ENCODE measurements at places on chromosomes 1 and 21.

DNA sequence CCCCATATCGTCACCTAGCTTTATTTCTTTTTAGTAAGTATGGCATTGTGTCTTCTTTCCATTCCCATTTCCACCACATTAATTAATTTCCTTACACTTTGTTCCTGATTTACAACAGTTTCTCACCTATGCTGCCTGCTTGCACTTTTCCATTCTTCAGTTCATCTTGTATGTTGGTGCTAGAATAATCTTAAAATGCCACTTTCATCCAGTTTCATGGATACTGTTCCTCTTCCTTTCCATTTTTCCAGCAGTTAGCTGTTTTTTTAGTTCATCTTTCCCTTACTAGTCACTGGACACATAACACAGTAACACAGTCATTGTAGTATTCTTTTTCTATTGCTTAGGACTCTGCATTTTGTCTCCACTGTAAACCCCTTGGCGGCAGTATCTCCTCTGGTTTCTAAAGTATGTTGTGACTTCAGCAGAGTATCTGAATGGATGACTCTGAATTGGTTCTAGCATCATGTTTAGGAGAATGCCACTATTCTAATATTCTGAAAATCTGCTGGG lies 2.1 kb downstream of the CDC7 start:
- peak; percentile 7 for DNase-seq

DNA sequence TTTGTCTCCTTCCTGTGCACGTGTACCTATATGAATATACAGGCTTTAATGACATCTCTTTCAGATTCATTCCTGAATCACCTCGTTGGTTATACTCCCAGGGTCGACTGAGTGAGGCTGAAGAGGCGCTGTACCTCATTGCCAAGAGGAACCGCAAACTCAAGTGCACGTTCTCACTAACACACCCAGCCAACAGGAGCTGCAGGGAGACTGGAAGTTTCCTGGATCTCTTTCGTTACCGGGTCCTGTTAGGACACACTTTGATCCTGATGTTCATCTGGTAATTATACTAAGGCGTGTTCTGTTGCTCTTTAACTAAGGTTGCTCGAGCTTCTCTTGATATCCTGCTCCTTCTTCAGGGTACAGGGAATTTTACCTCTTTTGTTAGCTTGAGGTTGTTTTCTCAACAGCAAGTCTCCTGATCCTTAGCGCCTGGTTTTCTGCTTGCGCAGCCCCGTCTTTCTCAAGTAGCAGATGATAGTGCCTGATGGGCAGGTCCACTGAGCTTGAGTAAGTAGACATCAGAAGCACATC lies 55.1 kb downstream of the SLC22A15 start:
- DNase-seq: no peak

DNA sequence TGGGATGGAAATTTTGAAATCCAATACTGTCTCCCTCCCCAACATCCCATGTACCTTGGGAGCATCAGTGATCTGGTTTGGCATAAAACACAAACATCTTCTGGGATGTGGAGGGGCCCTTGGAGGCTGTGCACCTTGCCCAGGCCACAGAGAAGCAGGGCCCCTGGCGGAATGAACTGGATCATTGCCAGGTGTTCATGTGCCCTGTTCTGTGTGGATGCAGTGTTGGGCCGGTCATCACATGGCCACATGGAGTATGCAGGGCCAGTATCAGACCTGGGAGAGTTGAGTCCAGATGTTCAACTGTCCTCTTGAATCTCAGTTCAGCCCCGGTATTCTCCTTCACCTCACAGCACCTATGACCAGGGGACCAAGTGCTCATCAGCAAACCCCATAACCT lies 26.9 kb downstream of the ARHGEF10L start:
- DNase-seq: no peak

GRCh38 chr21:43854773-43855633 lies 10.0 kb upstream of the AGPAT3 start:
- DNase-seq: no peak

- DNase-seq: no peak
Observed at GRCh38 chr1:58908561-58909560, 125.0 kb upstream of the JUN start.

GRCh38 chr1:56811331-56811730 lies 7.9 kb downstream of the FYB2 start:
- DNase-seq: no peak

- DNase-seq: no peak
Observed at GRCh38 chr1:189868021-189868420, 609.6 kb downstream of the BRINP3 start.

DNA sequence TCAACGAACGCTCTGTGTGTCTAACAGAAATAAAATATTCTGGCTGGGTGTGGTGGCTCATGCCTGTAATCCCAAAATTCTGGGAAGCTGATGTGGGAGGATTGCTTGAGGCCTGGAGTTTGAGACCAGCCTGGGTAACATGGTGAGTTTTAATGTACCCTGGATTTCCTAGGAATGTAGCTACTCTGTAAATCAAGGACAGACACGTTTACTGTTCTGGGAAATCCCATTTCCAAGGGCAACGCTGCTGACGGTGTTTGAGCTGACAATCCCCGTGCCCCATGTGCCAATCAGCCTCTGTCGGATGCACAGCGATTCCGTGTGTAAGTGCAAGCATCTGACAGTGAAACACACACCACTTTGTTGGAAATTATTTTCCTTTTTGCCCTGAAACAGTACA lies 8.0 kb downstream of the CORT start:
- DNase-seq: no peak

- DNase-seq: no peak
Observed at GRCh38 chr1:98467122-98467521, 194.4 kb upstream of the SNX7 start.

DNA sequence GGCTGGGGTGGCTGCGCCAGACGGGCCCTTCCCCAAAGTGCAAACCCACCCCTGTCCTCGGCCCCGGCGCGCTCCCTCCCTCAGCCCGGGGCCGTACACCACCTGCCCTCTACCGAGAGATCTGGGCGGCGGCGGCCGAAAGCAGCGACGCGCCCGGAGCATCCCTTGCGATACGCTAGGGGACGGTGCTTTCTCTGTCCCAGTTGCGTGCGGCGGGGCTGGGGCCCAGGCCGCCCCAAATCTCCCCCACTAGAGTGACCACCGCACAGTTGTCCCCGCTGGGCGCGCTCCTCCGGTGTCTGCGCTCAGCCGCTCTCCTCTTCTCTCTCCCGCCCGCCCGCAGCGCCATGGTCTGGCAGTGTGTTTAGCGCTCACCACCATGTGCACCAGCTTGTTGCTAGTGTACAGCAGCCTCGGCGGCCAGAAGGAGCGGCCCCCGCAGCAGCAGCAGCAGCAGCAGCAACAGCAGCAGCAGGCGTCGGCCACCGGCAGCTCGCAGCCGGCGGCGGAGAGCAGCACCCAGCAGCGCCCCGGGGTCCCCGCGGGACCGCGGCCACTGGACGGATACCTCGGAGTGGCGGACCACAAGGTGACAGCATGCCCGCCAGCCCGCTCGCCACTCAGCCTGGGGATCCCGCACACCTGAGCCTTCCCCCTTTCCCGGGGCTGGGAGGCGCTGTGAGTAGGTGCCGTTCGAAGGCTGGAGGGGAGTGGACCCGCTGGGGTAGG lies 1.0 kb downstream of the ST6GALNAC5 start:
- no peak for DNase-seq

- DNase-seq: no peak
Observed at GRCh38 chr1:180945551-180945950, 32.9 kb downstream of the KIAA1614 start.

GRCh38 chr1:72649991-72650390 lies 367.7 kb upstream of the NEGR1 start:
- DNase-seq: no peak

DNA sequence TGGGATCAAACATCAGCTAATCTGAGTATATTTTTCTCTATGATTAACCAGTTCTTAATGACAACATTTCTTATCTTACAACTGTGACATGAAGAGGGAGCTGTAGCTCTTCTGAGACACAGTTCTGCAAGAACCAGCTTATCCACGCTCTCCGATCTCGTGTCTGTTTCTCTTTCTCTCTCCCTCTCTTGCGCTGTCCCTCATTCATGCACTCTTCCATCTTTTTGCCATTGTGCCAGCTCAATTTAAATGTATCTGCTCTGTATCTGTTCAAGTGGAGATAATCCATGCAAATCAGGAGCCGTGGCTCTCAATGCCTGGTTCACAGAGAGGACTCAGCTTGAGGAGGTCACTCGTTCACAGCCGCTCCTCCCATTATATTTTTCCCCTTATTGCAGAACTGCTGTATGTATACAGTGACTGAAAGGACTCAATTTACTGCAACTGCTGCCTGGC lies 494.7 kb upstream of the ADGRL2 start:
- DNase-seq: peak; percentile 43

DNA sequence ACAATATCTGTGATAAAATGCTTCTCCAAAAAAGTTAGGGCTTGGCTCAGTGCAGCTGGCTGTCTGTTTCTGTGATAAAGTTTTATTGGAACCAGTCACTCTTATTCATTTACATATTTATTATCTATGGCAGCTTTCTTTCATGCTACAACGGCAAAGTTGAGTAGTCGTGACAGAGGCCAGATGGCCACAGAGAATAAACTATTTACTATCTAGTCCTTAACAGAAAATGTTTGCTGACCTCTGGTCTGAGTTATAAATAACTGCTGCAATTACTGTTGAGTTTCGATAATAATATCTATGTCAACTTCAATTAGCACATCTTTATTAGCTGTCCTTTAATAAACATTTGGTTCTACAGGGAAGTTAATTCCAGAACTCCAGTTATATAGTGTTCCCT lies 180.2 kb upstream of the RUNX1 start:
- DNase-seq: no peak

- no peak for DNase-seq
Observed at GRCh38 chr1:12511516-12512468, 106.2 kb downstream of the DHRS3 start.

DNA sequence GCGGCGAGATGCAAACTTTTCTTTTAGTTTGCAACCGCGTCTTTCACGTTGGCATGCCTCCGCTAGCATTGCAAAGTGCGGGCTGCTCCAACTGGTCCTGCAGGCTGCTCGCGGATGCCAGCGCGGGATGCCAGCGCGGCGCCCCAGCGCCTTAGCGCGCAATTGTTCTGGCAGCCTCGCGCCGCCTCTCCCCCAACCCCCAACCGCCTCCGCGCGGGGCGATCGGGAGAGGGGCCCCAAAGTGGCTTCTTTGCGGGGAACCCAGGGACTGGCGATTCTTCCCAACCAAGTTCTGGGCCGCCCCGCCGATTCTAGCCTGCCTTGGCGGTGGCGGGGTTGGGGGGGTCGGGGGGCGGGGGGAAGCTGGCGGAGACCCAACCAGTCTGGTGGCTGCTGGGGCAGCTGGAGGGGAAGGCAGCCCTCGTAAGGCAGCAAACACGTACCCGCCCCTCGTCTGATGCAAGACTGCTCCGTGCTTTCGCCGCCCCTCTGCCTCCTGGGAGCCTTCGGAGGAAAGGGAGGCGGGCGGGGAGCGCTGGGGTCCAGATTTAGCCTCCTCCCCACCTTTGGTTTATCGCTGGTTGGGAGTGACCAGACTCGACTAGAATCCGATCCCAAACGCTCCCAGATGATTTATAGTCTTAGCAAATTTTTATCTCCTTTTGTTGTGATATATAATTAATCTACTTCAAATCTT lies 756 bp downstream of the PHGDH start:
- peak; percentile 19 for DNase-seq

DNA sequence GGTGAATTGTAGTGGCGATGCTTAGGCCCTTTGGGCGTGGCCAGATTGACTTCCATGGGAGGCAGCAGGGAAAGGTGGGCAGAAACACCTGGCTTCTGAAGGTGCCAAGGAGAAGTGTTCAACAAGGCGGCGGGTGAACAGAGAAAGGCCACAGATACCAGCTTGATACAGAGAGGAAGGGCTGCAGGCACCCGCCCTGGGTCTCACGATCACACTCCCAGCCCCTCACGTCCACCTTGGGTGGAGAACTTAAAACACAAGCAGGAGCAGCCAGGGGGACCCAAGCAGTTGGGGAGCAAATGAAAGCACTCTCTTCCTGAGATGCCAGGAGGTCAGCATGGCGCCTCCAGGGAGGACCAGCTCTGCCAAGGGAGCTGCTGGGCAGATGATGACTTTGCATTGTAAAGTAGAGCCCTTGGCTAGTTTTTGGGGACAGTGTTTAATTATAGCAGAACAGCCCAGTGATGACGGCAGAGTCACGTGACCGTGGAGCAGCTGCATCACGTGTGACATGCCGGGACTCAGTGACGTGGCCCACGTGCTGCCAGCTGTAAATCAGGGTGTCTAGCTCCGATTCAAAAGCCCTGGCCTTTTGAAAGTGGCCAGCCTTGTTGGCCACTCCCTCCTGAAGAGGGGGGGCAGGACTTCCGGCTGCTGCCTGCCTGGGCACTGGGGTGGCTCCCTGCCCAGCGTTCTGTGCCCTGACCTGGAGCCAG lies 19.0 kb downstream of the SLC37A1 start:
- no peak for DNase-seq

DNA sequence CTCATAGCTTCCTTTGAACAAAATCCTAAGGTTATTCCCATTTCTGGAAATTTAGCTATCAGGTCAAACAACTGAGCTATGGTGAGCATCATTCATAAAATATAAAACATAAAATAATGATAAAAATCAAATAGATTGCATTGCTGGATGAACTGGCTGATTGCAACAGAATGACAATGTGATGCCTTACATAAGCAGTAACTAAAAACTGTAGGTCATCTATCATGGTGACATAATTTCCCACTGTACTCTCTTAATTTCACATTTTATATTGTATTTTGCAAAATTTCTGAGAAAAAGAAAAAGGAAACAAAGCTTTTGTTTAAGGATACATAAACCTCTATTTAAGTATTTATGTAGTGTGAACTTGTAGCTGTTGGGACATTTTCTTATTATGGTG lies 4.6 kb downstream of the PTGER3 start:
- no peak for DNase-seq

DNA sequence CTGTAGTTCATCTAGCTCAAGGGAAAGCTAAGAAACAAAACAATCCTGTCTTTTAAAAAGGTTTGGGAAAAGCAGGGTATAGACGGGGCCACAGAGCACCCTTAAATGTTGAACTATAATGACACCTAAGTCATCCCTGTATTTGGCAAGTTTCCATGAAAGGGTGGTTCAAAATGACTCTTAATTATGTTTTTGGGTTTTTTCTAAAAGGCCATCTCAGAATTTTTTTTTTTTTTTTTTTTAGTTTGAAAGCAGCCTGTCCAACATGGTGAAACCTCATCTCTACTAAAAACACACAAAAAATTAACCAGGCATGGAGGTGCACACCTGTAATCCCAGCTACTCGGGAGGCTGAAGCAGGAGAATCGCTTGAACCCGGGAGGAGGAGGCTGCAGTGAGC lies 22.2 kb downstream of the TOMM20 start:
- DNase-seq: no peak

DNA sequence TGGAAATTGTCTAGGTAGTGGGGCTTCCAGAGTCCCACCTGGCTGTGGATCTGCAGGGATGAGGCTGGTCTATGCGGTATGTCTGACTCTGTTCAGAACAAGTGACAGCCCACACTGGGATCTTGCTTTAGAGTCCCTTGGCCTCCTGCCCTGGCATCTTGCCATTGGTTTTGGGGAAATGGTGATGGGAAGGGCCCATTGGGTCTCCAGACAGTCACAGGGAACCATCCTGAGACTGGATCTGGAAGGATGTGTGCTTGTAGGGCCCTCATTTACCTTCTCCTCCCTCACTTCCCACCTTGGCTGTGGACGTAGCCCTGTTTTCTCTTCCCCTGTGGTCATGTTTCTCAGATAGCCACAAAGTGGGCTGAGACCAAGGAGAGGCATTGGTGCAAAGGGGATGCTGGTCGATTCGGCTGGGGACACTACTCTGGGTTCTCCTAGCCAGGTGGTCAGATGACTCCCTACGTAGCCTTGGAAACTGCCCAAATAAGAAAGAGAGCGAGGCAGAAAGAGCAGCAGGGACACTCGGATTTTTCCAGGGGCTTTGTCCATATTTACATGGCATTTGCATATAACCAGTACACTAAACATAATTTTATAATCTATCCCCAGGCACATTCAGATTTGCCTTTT lies 15.1 kb downstream of the SOX13 start:
- DNase-seq: no peak

GRCh38 chr1:10793129-10793651 lies 3.3 kb downstream of the CASZ1 start:
- no peak for DNase-seq

All from NCI-H2081 treated with DMSO at 0.1 percent for 48 hours (cell line).